ENCODE measurements at places on chromosomes 11 and 22. TPM values are rescaled to one million over a fixed set of nuclear protein-coding genes. Genes with fewer than 3 reads are reported as not detected.

LRRC56 gene
- 0.16 TPM for total RNA-seq

MUC2 gene
- not detected for total RNA-seq

OR5P2 gene
- total RNA-seq = not detected

RIBC2 gene
- total RNA-seq = 0.32 TPM

PDXP gene
- total RNA-seq = 18.1 TPM

CBLIF gene
- total RNA-seq = not detected

MOV10L1 gene
- 2.1 TPM for total RNA-seq

KCNJ4 gene
- not detected for total RNA-seq

PANX2 gene
- total RNA-seq = 0.65 TPM

PANX3 gene
- not detected for total RNA-seq

CRYBA4 gene
- total RNA-seq = not detected
